ENCODE measurements at places on chromosomes 12 and 14. TPM values are rescaled to one million over a fixed set of nuclear protein-coding genes. Genes with fewer than 3 reads are reported as not detected.

DNA sequence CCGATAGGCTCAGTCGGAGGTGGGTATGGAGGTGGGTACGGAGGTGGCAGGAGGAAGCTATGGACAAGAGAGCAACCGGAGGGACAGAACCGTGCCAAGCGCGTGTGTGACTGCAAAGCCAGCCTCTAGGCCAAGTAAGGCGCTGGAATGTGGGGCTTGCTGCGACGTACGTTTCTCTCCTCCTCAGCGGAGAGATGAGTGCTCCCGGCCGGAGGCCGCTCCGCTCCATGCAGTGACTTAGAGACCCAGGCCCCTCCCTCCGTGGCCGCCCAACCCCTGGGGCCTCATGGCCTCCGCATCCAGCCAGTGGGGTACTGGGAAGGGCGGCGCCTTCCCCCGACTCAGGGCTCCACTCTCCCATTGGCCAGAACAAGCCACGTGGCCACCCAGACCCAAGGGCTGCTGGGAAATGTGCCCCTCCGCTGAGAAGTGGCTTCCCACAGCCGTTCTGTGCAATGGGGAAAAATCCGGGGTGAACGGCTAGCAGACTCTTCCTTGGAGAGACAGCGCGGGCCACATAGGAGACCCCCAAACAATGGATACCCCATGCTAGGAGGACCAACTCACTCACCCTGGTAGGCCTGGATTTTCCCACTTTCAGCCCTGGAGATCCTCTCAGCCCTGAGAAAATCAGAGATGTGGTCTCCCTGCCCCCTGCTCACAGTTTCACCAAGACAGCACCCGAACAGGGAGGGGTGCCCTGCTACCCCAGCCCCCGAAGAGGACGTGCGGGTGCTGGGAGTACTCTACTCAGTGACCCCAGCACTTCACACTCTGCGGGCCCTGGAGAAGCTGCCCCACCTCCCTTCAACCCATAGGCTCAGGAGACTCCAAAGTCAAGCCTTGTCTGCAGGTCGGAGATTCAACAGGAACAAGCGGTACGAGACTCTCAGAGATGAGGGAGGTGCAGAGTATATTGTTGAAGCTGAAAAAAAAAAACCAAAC is 66.7 kb downstream of the RIMBP2 start:
- no peak for DNase-seq

GRCh38 chr14:93493054-93493453 is 62.3 kb downstream of the UNC79 start:
- DNase-seq: no peak

The GZMH gene
- 14.6 TPM for total RNA-seq

- DNase-seq: no peak
Observed at GRCh38 chr12:31629756-31630732, 29.4 kb upstream of the ETFBKMT start.

GRCh38 chr12:3732901-3733300 is 20.0 kb downstream of the CRACR2A start:
- DNase-seq: no peak

DNA sequence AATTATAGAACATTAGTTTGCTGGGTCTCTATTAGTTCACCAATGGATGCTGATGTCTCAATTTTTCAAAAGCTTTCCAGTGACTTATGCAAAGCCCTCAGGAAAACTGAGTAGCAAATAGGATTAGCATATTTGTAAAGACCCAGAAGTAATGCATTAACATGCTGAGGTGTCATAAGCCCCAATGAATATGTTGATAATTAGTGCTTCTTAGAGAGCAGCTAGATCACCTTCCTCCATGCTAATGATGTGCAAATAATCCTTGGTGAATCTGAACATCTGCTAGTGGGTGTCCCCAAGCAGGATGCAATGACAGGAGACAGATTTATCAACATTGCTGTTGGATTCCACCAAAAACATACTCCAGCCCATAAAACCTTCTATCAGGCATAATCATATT is 19.0 kb downstream of the IFNG start:
- DNase-seq: no peak

DNA sequence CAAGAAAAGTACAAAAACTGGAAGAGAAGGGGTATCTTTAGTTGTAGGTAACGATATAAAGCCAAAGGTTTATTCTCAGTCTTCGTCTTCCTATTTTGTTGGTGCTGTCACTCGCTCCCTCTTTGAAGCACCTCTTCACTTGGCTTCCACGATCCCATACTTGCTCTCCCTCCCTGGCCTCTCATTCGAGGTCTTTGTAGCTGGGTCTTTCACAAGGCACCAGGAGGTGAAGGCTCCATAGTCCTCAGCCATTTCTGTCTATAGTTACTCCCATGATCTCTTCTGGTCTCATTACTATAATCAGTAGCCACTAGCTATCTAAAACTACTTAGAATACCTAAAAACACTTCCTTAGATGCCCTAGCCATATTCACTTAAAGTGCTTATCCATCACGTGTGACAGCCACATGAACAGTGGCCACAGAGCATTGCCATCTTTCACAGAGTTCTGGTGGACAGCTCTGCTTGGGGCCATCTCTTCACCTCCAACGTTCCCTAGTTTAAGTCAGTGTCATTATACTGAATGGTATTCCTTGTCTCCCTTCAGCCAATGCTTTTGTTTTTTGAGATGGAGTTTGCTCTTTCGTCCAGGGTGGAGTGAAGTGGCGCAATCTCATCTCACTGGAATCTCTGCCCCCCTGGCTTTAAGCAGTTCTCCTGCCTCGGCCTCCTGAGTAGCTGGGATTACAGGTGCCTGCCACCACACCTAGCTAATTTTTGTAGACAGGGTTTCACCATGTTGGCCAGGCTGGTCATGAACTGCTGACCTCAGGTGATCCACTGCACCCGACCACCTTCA is 57.1 kb downstream of the ATP2A2 start:
- no peak for DNase-seq

The PTGER2 gene
- total RNA-seq: 3.5 TPM

DNA sequence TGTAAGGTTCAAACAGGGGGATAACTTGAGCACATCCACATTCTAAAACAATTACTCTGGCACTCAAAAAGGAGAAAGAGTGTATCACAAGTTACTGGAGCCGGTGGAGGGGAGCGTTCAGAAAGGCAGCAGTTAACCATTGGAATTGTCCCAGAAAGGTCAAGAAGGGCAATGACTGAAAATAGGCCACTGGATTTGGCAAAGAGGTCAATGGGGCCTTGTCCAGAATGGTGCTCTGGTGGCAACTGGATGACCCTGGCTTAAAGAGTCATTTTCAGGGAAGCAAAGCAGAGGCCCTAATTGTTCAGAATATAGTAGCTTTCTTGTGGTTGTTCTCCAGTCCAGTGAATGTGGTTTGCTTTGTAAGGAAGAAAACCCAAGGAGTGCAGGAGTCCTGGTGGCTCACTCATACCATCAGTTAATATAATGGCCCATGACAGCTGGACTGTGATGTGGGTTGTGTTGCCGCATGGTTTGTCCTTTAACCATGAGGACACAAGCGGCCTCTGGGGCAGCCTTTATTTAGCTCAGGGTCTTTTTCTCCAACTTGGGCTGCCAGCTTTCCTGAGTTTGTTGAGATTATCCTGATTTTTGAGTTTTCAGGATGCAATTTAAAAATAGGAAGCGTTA is 142.8 kb upstream of the PELI2 start:
- no peak for DNase-seq
